ENCODE measurements at places on chromosomes 7 and 10.

DNA sequence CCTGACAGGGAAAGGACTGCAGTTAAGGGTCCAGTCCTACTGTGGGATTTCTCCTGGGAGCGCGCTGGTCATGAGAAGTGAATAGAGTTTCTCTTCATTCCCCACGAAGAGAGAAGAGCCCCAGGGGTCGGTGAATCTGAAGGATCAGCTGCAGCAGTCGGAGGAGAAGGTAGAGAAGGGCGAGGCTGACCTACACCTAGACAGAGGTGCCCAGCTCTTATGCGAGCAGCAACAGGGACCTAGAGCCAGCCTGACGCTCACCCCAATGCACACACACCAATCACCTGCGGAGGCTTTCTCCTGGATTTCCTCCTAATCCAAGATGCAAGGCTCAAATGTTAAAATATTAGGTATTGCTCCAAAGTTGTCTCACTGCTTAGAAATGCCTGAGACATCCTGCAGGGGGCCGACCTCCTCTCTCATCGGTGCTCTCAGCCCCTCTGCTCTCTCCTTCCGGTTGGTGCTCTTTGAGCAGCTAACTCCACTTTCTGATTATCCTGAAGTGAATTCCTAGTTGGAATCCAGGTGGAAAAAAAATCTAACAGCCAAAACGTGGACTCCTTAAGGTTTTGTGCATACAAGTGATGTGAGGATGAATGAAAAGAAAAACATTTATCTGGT lies 176.4 kb downstream of the AHR start:
- peak; percentile 11 for DNase-seq

DNA sequence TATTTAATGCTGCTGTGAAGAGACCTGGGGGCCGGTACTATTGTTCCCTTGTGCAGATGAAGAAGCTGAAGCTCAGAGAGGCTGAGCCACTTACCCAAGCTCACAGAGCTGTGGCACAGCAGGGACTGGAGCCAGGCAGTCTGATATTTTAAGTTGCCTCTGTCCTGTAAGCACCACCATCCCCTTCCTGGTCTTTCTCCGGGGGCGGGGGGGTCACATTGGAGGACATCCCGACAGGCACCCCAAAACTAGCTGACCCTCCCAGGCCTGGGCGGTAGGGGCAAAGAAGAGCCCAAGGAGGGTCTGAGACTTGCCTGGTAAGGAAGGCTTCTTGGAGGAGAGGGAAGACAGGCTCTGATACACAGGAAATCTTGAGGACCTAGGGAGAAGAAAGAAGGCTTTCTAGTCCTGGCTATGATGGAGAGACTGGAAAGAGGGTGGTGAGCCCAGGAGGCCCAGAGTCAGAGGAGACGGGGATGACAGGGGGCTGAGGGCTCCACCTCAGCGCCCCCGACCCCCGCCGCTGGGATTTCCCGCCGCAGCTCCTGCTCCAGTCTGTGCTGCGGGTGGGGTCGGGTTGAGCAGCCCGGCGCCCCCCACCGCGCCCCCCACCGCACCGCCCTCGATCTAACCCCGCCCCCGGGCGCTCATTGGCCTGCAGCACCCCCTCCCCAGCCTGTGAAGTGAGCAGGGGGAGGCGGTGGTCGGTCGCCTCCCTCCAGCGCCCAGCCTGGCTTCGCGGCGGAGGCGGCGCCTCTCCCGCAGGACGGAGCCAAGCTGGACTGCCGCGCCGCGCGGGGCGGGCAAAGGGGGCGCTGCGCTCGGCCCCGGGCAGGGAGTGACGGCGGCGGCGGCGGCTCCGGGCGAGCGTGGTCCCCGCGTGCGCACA lies at the start of gene ADCYAP1R1:
Gene ADCYAP1R1 (plus strand): TSS at position 711 of the 889 bp plus-strand sequence. CDS start 10,957 bp downstream, outside the sequence.
- no peak for DNase-seq

DNA sequence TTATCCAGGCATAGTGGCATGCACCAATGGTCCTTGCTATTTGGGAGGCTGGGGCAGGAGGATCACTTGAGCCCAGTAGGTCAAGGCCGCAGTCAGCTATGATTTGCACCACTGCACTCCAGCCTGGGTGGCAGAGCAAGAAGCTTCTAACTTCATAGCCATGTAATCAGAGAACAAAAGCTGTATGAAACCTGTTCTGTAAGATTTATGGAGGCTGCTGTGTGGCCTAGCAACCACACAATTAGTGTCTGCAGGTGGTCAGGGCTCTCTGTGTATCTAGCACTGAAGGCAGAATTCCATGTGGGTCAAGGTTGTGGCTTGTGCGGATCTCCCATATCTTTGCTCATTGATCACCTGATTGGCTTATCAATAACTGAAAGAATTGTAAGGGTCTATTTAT lies 221.5 kb upstream of the FOXK1 start:
- no peak for DNase-seq

DNA sequence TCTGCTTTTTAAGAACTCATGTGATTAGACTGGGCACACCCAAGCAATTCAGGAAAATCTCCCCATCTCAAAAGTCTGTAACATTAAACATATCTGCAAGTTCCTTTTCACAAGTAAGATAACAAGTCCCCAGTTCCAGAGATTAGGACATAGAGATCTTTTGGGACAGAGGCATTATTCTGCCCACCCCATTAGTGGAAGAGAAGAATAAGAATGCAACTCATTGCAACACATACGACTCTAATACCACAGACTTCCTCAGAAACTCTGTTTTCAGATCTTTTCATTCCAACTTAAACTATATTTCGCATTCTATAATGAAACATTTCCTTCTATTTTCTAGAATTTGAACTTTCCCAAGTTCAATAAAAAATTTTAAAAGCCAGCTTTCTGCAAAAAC lies 137.7 kb downstream of the SEMA3C start:
- DNase-seq, result no peak

DNA sequence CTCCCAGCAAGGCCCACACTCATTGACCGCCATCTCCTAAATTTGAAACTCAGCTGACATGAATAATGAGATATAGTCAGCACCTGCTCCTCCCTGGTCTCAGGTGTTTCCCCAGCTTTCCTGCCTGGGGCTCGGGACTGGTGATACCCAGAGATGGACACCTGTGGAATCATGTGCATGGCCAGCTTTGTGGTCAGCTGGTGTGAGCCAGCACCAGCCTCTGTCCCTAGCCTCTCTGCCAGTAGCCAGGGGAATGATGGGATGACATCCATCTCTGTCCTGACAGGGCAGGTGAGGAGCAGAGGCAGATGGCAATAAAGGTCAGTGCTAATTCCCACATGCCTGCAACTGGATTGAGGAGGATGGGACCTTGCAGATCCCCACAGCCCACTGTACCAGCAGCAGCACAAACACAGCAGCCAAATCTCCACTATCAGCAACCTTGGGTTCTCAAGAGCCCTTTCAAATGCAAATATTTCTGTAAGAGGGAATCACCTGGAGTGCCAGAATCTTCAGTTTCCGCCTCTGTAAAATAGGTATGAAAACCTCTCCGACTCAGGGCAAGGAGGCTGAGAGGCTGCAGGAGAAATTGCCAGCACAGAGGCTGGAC lies 329.2 kb upstream of the ZMIZ1 start:
- no peak for DNase-seq

DNA sequence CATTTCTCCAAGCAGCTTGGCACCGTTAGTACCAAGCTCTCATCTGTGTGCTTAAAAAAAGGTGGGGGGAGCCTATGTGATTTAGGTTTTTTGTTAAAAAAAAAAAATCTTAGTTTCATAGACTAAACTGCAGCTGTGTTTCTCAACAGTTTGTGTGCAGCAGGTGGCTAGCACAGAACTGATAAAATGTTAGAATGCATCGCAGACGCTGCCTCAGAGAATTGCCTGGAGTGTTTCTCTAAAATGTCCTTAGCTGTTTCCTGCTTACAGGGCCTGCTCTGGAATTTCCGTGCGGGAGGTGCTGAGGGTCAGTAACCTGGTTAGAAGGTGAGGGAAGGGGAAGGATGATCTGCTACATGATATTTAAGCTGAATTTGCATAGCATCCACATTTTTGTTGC lies 268.9 kb downstream of the PLXDC2 start:
- DNase-seq, result no peak

DNA sequence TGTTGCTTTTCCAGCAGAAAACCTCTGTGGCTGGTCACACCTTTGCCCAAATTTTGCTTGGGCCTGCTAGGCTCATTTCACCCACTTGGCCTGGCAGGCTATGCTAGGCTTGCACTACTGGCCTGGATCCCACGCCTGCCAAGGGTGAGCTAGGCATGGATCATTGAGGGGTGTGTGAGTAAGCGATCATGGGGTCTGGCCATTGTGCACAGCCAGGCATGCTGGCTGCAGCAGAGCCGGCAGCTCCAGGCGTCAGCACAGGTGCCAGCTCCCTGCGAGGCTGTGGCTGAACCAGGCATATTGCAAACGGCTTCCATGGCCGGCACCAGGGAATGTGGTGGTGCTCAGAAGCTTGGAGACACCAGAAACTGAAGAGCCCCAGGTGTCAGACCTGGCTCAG lies 19.2 kb downstream of the CFAP70 start:
- DNase-seq, result no peak
